ENCODE measurements at places on chromosomes 13 and 19. TPM values are rescaled to one million over a fixed set of nuclear protein-coding genes. Genes with fewer than 3 reads are reported as not detected.

Gene CEACAM1
- 0.30 TPM for total RNA-seq

Gene FLT1
- total RNA-seq, result 12.1 TPM

Gene KASH5
- 1.0 TPM for total RNA-seq

Gene YIPF2
- total RNA-seq, result 86.8 TPM

Gene KLK3
- not detected for total RNA-seq

Gene PDCD2L
- 30.3 TPM for total RNA-seq

Gene SMIM44
- total RNA-seq, result not detected

Gene GJB6
- total RNA-seq, result not detected

Gene CASP14
- not detected for total RNA-seq

Gene RFPL4A
- 2.7 TPM for total RNA-seq

Gene KLK14
- total RNA-seq, result 0.85 TPM

Gene ATP4B
- total RNA-seq, result not detected

Gene IFI30
- 26.7 TPM for total RNA-seq

Gene ATXN8OS
- total RNA-seq, result not detected

Gene RBM42
- 86.8 TPM for total RNA-seq

Gene LINGO3
- 0.23 TPM for total RNA-seq

Gene ZNF433
- 1.9 TPM for total RNA-seq

Gene ZNF799
- 4.1 TPM for total RNA-seq

Gene AMH
- total RNA-seq, result 16.8 TPM

Gene CYP4F8
- total RNA-seq, result not detected

Gene IGFL3
- not detected for total RNA-seq

Gene ZNF549
- total RNA-seq, result 2.3 TPM

Gene CLEC17A
- 0.21 TPM for total RNA-seq

Gene ADGRL1
- 16.1 TPM for total RNA-seq

Gene TINCR
- 0.24 TPM for total RNA-seq
